Endothelial cell of umbilical vein (primary cell): ENCODE measurements at places on chromosomes 6 and 20. TPM values are rescaled to one million over a fixed set of nuclear protein-coding genes. Genes with fewer than 3 reads are reported as not detected.
A peak's percentile ranks its signal among the peaks of the same experiment; 100 is the strongest.

DNA sequence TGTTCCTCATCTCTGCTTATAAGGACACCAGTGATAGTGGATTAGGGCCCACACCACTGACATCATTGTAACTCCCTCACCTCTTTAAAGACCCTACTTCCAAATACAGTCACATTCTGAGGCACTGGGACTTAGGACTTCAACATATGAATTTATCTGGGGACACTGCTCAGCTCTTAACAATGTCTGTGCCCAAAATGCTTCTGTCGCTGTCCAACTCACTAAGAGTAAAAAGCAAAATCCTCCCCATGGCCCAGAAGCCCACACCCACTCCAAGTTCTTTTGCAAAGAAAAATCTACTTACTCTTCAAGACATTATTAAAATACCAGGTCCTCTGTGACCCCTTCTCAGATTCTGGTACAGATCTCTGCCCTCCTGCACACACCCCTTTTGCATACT is 116.2 kb downstream of the TBC1D7 start:
- no peaks in the 10 kb centered on the region for H3K27me3 ChIP-seq
- no peak for DNase-seq
- H3K4me1 ChIP-seq: peaks cover 11% of the 10 kb centered on the region
- H3K36me3 ChIP-seq: no peaks in the 10 kb centered on the region
- no peak overlapping the region for H3K27ac ChIP-seq

DNA sequence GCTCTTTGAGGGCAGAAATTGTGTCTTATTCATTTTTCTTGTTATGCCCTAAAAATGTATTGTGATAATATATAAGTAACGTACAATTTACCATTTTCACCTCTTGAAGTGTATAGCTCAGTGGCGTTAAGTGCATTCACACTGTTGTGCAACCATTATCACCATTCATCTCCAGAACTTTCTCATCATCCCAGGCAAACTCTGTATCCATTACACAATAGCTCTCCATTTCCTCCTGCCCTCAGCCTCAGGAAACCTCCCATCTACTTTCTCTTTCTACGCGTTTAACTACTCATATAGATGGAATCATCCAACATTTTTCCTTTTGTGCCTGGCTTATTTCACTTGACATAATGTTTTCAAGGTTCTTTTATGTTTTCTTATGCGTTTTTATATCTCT is 184.6 kb downstream of the ESR1 start:
- H3K4me3 ChIP-seq: no peak overlapping the region
- H3K27me3 ChIP-seq: no peaks in the 10 kb centered on the region
- H3K4me1 ChIP-seq: no peaks in the 10 kb centered on the region
- DNase-seq: no peak

GRCh38 chr6:47439348-47439668 is 38.3 kb upstream of the CD2AP start:
- no peak overlapping the region for H3K4me3 ChIP-seq
- no peaks in the 10 kb centered on the region for H3K36me3 ChIP-seq
- H3K27ac ChIP-seq: no peak overlapping the region
- DNase-seq: no peak

DNA sequence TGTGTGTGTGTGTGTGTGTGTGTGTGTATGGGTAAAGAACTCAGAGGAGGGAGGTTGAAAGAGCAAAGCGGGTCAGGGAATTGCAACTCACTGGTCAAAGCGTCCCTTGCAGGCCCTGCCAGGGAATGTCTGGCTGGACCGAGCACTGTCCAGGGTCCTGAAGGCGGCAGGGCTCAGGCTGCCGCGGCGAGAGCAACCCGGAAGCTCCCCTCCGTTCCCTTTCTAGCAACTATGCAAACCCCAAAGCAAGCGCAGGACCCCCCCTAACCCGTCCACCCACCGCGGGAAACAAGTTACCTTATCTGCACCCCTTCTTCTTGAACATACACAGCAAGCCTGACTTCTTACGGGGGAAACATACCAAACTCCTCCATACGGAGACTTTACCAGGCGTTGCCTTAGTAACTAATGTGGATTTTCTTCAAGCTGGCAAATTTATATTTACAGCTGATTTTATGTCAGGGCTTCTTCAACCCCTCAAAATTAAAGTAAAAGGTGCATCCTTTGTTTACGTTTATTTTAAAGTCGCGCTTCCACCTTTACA is 538 bp upstream of the GRM1 start:
- H3K4me3 ChIP-seq: no peak overlapping the region
- H3K27ac ChIP-seq: no peak overlapping the region
- peaks cover 20% of the 10 kb centered on the region for H3K27me3 ChIP-seq
- DNase-seq: peak; percentile 52
- no peaks in the 10 kb centered on the region for H3K4me1 ChIP-seq
- no peaks in the 10 kb centered on the region for H3K36me3 ChIP-seq

DNA sequence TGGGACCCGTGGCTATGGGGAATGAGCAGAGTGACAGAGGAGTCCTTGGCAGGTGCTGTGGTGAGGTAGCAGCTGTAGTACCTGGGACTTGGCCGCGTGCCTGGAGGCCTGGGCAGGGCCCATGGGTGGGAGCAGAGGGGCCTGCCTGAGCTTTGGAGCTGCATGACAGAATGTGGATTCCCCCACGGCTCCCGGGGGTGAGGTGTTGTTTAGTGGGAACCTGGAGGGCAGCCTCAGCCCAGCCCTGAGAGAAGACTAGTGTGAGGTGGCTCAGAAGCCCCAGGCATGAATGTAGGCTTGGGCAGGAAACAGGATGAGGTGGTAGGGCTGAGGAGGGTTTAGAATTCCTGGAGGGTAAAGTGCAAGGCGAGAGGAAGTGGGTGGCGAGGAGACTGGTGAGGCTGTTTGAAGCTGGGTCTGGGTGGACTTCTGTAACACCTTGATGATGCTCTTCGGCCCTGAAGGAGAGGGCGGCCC is 86.5 kb upstream of the SCP2D1 start:
- DNase-seq: no peak
- no peak overlapping the region for H3K4me3 ChIP-seq
- H3K27me3 ChIP-seq: no peaks in the 10 kb centered on the region
- no peak overlapping the region for H3K27ac ChIP-seq
- no peaks in the 10 kb centered on the region for H3K36me3 ChIP-seq

GRCh38 chr6:157091856-157092460 is 231.4 kb downstream of the TMEM242 start:
- H3K4me3 ChIP-seq: no peak overlapping the region
- peaks cover 55% of the 10 kb centered on the region for H3K4me1 ChIP-seq
- H3K36me3 ChIP-seq: peaks cover 2% of the 10 kb centered on the region
- H3K27me3 ChIP-seq: no peaks in the 10 kb centered on the region

DNA sequence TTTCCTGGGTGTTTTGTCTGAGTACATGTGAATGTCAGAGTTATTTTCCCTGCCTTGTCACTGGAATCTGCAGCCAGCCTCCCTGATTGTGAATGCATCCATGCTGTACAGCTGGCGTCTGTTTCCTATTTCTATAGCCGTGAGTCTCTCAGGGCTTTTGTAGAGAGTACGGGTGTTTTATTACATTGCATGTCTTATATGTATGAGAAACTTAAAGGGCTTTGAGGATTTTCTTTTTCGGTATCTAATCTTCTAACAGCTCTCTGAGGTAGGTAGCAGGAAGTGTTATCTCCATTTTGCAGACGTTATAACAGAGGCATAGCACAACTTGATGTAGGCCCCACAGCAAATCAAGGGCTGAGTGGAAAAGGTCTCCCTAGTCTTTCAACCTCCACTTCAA is 272.9 kb downstream of the PRL start:
- no peak overlapping the region for H3K4me3 ChIP-seq
- no peak for DNase-seq
- no peak overlapping the region for H3K27ac ChIP-seq
- H3K36me3 ChIP-seq: peaks cover 2% of the 10 kb centered on the region

DNA sequence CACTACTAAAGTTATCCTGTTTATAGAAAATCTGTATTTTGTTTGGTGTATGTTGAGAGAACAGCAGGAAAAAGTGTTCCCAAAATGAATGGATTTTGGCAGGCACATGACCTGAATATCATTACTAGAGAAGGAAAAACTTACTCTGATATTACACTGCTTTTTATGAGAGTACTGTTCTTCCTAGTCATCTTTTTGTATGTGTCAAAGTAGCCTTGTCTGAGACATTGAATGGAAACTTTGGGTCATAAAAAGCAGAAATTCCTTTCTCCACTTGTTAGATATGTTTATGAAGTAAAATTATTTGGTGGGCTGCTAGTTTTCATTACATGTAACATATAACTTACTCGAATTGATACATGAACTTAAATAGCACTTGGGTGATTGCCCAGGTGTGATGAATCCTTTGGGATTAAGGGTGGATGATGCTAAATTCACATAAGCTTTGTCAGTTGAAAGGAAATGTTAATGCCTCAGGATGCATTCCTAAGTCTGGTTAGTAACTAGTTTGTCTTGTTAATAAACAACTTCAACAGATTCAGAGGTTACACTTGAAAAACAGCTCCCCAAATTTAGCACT is 206.7 kb downstream of the CENPW start:
- H3K27me3 ChIP-seq: no peaks in the 10 kb centered on the region
- H3K27ac ChIP-seq: no peak overlapping the region
- no peak for DNase-seq
- H3K4me3 ChIP-seq: no peak overlapping the region
- H3K4me1 ChIP-seq: no peaks in the 10 kb centered on the region

GRCh38 chr6:18823782-18824386 is 436.7 kb downstream of the RNF144B start:
- H3K27ac ChIP-seq: no peak overlapping the region
- H3K4me3 ChIP-seq: no peak overlapping the region
- H3K36me3 ChIP-seq: no peaks in the 10 kb centered on the region
- H3K27me3 ChIP-seq: no peaks in the 10 kb centered on the region
- DNase-seq: peak; percentile 7

- H3K4me3 ChIP-seq: peak within 1 kb of the TSS; percentile 89
- peak within 1 kb of the TSS; percentile 3 for H3K27ac ChIP-seq
- peak; percentile 96 for DNase-seq
- peaks cover 11% of the 10 kb centered on the region for H3K4me1 ChIP-seq
- peaks cover 6% of the 10 kb centered on the region for H3K27me3 ChIP-seq
- H3K36me3 ChIP-seq: peaks cover 4% of the 10 kb centered on the region
Observed at GRCh38 chr6:7589949-7590917, at the start of gene SNRNP48. SNRNP48 (plus strand) TSS chr6:7590198; CDS start chr6:7590258, 60 bp downstream.

DNA sequence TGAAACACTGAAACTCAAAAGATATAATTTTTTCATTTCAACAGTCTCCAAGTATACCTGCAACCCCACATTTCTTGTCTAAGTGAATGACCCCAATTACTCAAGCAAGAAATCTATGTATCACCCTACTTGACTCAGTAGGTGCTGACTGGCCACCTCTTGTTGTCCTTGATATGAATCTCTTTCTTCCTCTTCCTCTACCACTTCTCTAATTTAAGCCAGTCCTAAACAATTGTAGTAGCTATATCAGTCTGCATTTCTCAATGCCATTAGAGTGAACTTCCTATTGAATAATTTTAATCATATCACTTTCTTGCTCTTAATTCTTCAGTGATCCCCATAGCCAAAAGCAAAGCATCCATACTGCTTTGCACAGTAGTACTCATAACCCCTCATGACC is 93.2 kb downstream of the NKAIN2 start:
- no peaks in the 10 kb centered on the region for H3K27me3 ChIP-seq
- no peak overlapping the region for H3K4me3 ChIP-seq
- peaks cover 11% of the 10 kb centered on the region for H3K4me1 ChIP-seq
- DNase-seq: no peak
- H3K27ac ChIP-seq: no peak overlapping the region

DNA sequence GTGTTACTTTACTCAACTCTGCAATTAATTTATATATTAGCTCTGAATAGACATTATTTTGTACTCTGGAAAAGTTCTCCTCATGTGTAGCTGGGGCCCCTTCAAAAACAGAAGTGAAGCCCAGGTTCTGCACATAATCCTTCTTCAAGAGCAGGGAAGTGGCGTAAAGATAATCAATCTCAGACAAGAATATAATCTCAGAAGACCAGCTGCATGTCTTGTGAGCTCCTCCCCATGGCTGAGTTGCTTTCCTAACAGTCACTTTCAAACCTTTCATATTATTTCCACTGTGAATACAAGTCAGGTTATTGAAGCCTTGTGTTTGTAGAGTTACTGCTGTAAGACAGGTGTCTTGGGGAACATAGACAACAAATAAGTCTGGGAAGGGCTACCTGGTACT is 691.9 kb downstream of the RFPL4B start:
- no peaks in the 10 kb centered on the region for H3K4me1 ChIP-seq
- no peak for DNase-seq

GRCh38 chr6:170371080-170371479 is 64.5 kb downstream of the FAM120B start:
- H3K36me3 ChIP-seq: no peaks in the 10 kb centered on the region
- H3K4me3 ChIP-seq: no peak overlapping the region
- DNase-seq: no peak
- H3K27ac ChIP-seq: no peak overlapping the region
- no peaks in the 10 kb centered on the region for H3K27me3 ChIP-seq

DNA sequence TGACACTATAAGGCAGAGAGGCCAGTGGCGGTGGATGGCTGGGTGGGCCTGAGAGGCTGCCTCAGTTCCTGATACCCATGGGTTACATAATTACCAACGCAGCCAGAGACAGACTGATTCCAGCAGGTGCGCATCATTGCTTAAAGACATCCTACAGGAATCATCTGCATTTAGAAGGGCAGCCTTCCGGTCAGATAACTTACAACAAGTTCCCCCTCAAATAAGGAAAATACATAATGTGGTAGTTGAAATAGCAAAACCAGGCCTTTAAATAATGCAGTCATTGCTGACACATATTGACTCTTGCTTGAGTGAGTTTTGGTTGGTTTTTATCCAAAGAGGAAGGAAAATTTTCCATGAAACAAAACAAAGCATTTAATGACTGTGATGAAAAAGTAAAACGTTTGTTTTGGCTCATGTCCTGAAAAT is 81.9 kb downstream of the SIM1 start:
- H3K4me1 ChIP-seq: peaks cover 12% of the 10 kb centered on the region
- H3K4me3 ChIP-seq: no peak overlapping the region
- H3K27ac ChIP-seq: peak overlapping the region; percentile 8
- H3K36me3 ChIP-seq: no peaks in the 10 kb centered on the region
- H3K27me3 ChIP-seq: no peaks in the 10 kb centered on the region

GRCh38 chr20:51862796-51863195 is 60.5 kb upstream of the SALL4 start:
- no peaks in the 10 kb centered on the region for H3K36me3 ChIP-seq
- no peaks in the 10 kb centered on the region for H3K4me1 ChIP-seq
- no peak for DNase-seq
- H3K4me3 ChIP-seq: no peak overlapping the region
- no peaks in the 10 kb centered on the region for H3K27me3 ChIP-seq
- no peak overlapping the region for H3K27ac ChIP-seq

DNA sequence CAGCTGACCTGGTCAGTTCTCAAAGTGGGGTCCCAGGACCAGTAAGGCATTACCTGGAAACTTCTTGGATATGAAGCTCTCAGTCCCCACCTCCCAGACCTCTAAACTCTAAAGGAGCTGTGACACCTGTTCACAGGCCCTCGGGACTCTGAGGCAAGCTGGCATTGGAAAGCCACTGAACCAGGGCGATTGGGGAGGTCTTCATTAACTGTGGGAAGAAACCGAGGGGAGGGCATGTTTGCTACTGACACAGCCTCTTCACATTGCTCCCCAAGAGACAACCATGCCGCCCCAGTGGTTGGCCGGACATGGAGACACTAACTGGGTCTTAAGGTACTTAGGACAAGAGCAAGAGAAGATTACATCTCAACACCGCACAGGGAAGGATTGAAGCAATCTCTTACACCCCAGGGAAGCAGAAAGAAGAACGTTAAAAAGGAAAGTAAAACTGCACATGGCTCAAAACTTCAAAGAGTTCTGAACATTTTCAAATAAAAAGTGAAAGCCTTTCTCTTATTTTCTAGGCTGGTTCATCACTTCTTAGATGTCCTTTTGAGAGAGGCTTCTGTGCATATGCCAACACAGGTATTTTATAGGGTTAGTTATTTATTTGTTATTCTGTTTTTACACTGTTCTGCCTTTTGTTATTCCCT is 210.0 kb upstream of the CST7 start:
- no peak for DNase-seq
- H3K36me3 ChIP-seq: no peaks in the 10 kb centered on the region
- H3K4me1 ChIP-seq: no peaks in the 10 kb centered on the region
- H3K4me3 ChIP-seq: no peak overlapping the region
- no peak overlapping the region for H3K27ac ChIP-seq

CPXM1 gene
- 9.3 and 20.3 TPM in 2 replicates for total RNA-seq

EFCAB8 gene
- total RNA-seq: 0.31 and 0.60 TPM in 2 replicates

SIGLEC1 gene
- not detected in 2 replicates for total RNA-seq
